CD14-positive monocyte (primary cell): ENCODE measurements at places on chromosomes 5 and 9.

GRCh38 chr5:179194201-179194910 lies 134.2 kb downstream of the ZNF354C start:
- DNase-seq: no peak

DNA sequence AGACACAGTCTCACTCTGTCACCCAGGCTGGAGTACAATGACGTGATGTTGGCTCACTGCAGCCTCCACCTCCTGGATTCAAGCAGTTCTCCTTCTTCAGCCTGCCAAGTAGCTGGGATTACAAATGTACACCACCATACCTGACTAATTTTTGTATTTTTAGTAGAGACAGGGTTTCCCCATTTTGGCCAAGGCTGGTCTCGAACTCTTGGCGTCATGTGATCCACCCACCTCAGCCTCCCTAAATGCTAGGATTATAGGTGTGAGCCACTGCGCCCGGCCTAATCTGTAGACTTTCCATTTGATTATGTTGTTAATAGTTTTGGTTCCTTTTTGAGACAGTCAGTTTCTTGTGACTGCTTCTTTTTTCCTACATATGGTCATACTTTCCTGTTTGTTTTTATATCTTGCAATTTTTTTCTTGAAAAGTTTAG lies 31.0 kb downstream of the MTREX start:
- DNase-seq: no peak

DNA sequence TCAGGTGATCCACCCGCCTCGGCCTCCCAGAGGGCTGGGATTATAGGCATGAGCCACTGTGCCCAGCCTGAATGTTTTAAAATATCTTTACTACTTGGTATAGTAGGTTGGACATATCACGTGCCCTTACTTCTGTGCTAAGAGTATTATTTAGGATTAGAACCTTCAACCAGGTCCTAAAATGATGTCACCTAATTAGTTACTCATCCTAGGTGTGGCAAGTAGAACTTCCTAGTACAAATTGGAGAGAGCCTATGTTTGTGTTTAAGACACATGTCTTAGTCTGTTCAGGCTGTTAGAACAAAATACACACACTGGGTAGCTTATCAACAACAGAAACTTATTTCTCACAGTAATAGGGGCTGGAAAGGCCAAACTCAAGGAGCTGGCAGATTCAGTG lies 51.5 kb downstream of the ZFAND5 start:
- peak; percentile 26 for DNase-seq

DNA sequence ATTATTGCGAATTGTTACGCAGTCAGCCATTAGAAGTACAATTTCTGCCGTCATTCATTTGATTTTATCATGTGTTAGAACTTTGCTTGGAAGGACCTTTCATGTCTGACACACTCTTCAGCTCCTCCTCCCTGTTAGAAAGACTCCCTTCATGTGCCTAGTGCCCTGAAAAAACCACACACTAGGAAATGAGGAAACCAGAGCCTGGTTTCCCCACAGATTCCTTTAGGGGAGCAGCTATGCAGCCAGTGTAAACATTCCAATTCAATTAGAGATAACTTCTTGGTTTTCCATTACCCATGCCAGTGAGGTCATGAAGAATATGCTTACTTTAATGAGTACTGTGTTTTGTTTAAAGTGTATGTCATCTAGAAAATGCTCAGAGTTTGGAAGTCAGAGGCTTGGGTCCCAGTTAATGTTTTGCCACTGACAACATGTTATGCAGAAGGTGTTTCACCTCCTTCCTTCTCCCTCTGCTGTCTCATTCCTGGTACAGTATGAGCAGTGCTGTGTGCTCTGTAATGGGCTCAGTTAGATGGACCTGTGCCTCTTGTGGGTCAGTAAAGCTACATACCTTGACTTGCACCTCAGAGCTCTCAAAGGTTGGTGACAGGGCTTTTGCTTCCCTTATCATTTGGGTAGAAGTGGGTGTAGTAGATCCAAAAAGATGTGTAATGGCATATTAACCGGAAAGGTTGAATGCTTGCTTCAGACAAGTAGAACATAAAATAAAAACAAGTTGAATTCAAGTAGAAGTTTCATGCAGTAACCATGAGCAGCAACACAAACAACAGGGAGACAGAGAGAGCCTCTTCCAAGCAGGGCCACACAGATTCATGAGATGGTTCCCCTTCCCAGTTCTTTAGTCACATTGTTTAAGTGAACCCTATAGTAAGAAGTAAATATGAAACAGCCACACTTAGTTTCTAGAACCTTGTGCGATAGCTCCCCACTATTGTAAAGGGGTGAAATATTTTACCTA lies 52.6 kb upstream of the TNFAIP8 start:
- DNase-seq: peak; percentile 25
